Stimulated activated CD4-positive, alpha-beta T cell treated with anti-CD3 and anti-CD28 coated beads, Interleukin-15, amount 100 ng/mL, for 1 hour (primary cell): ENCODE measurements at places on chromosomes 11 and 22.

DNA sequence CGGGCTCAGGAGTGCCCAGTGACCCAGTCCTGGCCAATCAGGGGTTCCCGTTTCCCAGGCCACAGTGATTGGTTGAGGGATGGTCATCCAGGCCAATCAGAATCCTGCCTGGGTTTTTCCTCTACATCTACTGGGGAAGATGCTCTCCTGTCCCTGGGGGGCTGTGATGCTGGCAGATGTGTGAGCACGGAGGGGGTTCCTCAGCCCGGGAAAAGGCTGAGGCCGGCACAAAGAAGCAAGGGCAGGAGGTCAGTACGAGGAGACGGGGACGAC lies 171.2 kb downstream of the CTTN start:
- DNase-seq: no peak

DNA sequence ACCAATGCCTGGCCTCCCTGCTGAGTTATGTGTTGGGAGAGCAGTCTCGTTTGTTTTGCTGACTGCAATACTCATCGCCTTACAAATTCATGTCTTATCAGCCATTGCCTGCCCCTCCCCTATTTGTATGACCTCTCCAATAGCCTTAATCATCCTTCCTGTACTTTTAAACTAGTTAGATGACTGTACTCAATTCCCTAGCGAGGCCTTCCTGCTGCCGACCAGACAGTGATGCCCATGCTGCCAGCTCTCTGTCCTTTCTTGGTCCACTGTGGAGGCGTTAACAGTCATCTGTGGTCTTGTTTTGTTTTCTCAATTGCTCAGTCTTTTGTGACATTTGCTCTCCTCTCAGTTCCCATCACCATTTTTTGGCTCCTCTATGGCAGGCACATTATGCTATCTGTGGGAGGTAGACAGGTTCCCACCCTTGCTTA lies 20.3 kb upstream of the YPEL1 start:
- DNase-seq: no peak

DNA sequence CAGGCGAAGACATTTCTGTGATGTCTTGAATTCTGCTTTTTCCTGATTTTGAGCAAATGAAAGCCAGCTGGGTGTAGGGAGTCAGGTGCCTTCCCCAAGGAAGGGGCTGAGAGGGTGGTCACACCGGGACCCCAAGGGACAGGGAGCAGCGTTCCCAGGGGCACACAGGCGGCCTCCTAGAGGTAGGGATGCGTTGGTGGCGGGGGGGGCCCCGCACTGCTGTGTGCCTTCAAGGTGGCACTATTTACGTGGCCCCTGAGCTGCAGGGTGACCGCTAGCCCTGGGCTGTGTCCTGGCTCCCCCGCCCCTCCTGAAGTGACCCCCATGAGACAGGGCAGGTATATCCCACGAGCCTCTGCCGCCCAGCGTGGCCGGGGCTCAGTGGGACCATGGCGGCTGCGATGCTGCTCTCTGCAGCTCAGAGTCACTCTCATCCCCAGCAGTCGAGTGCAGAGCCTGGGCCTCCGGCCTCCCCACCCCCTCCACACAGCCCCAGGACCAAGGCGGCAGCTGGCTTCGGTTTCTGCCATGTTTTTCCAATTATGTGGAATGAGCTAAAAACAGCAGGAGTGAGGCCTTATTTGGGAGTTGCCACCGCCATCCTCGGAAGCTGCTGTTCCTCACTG lies 60.9 kb downstream of the LRP5 start:
- DNase-seq: no peak

DNA sequence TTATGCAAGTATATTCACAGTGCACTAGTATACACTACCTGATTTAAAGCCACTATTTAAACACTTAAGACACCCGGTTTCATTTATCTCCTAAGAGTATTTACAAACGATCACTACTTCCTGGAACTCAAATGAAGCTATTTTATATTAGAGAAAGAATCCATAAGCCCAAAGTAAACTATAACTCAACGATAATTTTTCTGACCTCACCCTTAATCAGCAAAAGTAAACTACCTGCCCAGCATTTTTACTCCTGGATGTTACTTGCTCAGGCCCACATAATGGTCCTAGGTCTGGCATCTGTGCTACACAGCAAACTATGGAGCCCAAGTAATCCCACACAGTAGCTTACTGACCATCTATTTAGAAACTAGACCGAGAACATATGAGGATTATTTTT lies 33.4 kb downstream of the TSG101 start:
- DNase-seq: no peak

GRCh38 chr22:41746567-41747400 lies 47.5 kb downstream of the MEI1 start:
- DNase-seq: peak; percentile 9

GRCh38 chr11:20388096-20389055 lies 860 bp downstream of the PRMT3 start:
- no peak for DNase-seq

DNA sequence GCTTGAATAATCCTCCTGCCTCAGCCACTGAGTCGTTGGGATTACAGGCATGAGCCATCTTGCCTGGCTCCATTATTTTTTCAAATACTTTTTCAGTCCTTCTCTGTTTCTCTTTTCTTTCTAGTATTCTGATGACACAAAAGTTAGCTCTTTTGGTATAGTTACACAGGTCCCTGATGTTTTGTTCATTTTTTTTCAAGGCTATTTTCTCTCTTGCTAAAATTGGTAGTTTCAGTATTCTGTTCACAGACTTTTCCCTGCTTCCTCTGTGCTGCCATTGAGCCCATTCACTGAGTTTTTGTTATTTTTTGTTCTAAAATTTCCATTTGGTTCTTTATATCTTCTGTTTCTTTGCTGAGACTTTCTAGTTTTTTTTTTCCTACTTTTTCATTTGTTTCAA lies 166.5 kb downstream of the UVRAG start:
- DNase-seq: no peak

GRCh38 chr22:25182131-25183110 lies 17.2 kb upstream of the CRYBB3 start:
- DNase-seq: no peak
